ENCODE measurements at places on chromosomes 5 and 9. TPM values are rescaled to one million over a fixed set of nuclear protein-coding genes. Genes with fewer than 3 reads are reported as not detected.

GRCh38 chr5:6483880-6484382 is 35.3 kb downstream of the UBE2QL1 start:
- no peak for DNase-seq

NLN gene
- total RNA-seq: 2.3 TPM

GRCh38 chr5:121867403-121867802 is 15.7 kb downstream of the FTMT start:
- DNase-seq: no peak

DNA sequence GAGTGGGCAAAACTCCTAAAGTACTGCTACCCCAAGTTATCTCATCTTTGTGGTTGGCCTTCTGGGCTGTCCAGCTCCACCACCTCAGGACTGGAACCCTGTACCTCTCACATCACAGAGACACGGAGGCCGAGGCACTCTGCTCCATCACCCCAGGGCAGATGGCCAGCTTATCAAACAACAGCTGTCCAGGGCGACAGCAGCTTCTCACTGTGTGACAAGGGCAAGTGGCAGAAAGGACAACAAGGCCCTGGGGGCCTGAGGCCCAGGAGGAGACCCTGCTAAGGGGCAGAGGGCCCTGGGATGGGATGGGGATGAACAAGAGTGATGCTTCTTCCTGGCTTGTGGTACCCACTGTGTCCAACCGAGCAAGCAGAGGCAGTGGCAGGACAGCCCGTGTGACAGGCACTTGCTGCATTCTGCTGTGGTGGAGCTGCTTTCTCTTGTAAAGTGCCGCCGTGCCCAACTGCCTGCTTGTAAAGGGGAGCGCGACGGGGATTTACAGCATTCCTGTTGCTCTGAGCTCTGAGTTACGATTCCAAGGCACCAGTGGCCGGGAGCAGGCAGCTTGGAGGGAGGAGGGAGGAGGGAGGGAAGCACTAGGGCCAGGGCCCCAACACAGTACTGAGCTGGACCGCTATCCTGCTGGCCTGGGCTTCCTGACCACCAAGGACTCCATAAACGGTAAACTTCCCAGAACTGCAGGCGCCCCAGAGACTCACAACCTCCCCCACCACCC is 71.2 kb downstream of the SHB start:
- DNase-seq: no peak

GRCh38 chr5:179608131-179608581 is 15.3 kb downstream of the HNRNPH1 start:
- no peak for DNase-seq

DNA sequence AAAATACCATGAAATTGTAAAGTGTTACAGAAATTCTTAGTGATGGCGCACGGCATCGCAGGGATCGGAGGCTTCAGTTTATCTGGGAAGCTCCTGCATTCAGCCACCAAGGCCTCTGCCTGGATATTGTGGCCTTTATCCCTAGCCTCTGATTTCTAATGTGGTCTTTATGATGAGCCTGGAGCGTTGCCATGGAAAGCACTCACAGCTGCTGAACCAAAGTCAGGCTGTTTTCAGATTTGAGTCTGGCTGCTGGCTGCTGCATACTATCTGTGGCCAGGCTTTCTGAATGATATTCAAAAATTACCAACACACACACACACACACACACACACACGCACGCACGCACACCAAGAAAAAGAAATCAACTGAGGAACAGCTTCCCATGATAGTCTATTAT is 101.1 kb upstream of the ZNF366 start:
- DNase-seq: no peak

DNA sequence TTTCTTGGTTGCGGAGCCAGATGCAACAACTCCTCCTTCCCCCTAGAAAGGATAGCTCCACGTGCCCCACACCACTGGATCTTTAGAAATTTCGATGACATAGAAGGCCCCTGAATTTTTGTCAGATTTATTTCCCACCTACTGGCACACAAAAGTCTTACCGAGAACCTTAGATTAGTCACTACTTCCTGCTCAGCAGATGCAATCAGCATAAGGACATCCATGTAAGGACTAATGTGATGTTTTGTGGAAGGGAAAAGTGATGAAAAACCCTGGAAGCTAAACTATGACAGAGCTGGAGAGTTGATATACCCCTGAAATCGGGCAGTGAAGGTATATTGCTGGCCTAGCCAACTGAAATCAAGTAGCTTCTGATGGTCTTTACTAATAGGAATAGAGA is 125.5 kb upstream of the NFIL3 start:
- DNase-seq: no peak

DNA sequence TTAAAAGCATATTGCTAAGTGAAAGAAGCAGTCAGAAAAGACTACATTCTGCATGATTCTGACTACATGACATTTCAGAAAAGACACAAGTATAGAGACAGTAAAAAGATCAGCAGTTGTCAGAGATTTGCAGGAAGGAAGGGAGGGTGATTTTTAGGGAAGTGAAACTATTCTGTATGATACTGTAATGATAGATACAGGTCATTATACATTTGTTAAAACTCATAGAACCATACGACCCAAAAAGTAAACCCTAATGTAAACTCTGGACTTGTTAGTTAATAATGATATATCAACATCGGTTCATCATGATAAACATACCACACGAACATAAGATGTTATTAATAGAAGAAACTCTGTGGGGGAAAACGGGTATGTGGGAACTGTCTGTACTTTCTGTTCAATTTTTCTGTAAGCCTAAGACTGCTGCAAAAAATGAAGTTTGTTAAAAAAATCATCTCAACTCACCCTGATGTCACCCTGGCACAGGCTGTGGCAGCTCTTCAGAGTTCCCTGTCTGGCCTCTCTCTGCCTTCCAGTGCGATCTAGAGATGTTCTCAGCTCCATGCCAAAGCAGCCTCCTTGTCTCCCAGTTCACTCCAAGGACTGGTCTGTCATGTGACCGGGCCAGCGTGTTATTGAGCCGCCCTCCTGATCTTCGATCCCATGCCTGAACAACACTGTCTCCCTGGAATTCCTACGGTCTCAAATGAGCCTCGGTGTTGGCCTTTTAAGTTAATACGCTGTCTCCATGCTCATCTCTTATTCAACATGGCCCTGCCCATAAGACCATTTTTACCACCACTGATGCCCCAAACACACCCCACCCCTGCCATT is 35.4 kb downstream of the PRLR start:
- peak; percentile 15 for DNase-seq

PDLIM4 gene
- total RNA-seq: 4.2 TPM

DNA sequence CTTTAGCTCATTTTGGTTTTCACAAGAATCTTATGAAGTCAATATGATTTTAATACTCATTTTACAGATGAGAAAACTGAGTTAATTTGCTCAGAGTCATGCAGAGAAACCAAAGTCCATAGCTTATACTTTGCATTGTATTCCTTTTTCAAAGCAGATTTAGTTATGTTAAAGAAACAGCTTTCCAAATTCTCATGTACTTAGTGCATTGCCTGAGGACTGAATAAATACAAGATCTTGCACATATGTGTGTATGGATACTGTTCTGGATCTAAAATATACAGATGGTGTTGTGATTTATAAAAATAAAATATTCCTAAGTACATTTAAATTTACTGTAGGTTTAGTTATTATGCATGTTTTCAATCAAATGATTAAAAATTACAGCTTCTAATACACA is 43.5 kb upstream of the CD180 start:
- no peak for DNase-seq

DNA sequence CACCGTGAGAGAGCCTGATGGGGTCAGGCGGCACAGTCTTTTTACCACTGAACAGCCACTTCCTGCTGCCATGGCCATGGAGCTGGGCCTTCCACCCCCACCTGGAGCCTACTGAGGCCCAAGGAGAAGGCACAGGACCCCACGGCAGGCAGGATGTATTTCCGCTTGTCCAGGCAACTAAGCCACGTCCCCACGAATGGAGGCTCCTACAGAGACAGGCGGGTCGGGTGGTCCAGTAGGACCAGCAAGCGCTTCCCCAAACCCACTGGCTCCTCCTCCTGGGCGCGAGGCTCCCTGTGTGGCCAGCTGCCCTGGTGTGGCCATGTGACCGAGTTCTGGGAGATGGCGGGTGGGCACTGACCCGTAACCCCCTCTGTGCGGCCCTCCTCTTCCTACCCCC is 66.5 kb downstream of the SECISBP2 start:
- DNase-seq: no peak

ALDH1A1 gene
- total RNA-seq: 184 TPM

NUDT12 gene
- 14.3 TPM for total RNA-seq

- no peak for DNase-seq
Observed at GRCh38 chr9:89955144-89955543, 350.3 kb downstream of the GADD45G start.

DNA sequence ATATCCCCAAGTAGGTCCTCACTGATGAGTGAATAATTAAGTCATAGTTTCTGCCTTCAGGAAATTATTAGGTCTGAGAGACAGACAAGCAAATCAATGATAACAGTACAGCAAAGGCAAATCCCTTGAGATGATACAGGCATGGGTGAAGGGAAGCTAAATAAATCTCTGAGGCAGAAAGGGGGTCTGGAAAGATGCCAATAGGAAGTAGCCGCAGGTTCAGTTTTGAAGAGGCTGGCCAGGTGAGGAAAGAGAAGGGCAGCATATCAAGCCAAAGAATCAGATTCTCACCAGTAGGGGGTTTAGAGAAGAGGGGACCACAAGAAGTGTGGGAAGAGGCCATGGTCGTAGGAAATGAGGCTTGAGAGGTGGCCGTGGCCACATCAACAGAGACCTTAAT is 85.8 kb downstream of the KIAA1958 start:
- no peak for DNase-seq

GRCh38 chr5:132754947-132755346 is 7.7 kb downstream of the CCNI2 start:
- no peak for DNase-seq

- DNase-seq: no peak
Observed at GRCh38 chr9:70856411-70856810, 265.0 kb downstream of the TRPM3 start.

LAMC3 gene
- total RNA-seq: 3.9 TPM

DNA sequence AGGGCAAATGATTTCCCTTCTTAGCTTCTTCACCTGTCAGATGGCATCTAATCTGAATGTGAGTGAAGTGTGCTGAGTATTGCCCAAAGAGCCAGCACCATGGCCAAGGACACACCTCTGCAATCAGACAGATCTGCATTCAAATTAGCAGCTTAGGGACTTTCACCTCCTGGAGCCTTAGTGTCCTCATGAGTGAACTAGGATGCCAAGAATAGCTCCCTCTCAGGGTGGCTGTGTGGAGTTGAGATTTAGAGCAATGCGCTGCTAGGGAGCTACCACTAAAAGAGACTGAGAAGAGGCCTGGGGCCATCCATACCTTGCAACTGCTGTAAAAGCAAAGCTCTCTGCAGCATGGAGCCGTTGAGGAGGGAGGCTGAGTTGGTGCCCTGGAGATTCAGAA is 1.4 kb downstream of the CIZ1 start:
- no peak for DNase-seq
